ENCODE measurements at places on chromosomes 4 and X. TPM values are rescaled to one million over a fixed set of nuclear protein-coding genes. Genes with fewer than 3 reads are reported as not detected.

The ZFX gene
- 27.1 TPM for total RNA-seq

- DNase-seq: no peak
These were observed 241.4 kb upstream of the PGRMC2 start for GRCh38 chr4:128528793-128529553.

- no peak for DNase-seq
These were observed 304.7 kb upstream of the FTHL17 start for GRCh38 chrX:31376408-31377022.

- DNase-seq: no peak
These were observed 38.8 kb downstream of the KDR start for GRCh38 chr4:55086578-55086977.

The RIPPLY1 gene
- not detected for total RNA-seq

GRCh38 chr4:139942241-139942640, 211.7 kb downstream of the MAML3 start:
- DNase-seq: no peak

The PPBP gene
- total RNA-seq: not detected

DNA sequence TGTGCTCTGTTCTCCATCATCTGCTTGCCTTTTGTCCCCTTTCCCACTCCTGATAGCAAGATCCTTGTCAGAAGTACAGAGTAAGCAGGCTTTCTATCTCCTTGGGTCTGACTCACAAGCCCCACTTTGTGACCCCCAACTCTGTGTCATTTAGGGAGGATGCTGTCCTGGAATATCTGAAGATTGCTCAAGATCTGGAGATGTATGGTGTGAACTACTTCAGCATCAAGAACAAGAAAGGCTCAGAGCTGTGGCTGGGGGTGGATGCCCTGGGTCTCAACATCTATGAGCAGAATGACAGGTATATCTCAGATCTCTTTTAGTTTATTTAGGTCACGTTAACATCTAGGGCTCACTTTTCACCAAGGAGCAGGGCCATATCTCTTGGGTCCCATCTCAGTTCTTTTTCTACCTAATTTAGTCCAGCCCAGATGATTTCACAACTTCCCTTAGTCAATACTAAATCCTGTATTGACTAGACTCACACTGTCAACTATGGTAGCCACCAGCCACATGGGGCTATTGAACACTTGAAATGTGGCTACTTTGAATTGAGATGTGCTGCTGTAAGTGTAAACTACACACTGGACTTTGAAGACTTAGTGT, 64.3 kb downstream of the MSN start:
- no peak for DNase-seq

The MAGEB1 gene
- total RNA-seq: not detected

- DNase-seq: peak; percentile 19
These were observed 80.7 kb downstream of the SYNPO2 start for GRCh38 chr4:118969359-118969758.

GRCh38 chrX:52556741-52557140, 39.9 kb upstream of the XAGE1B start:
- peak; percentile 6 for DNase-seq

GRCh38 chrX:69361311-69361845, 142.7 kb upstream of the NALF2 start:
- DNase-seq: no peak

DNA sequence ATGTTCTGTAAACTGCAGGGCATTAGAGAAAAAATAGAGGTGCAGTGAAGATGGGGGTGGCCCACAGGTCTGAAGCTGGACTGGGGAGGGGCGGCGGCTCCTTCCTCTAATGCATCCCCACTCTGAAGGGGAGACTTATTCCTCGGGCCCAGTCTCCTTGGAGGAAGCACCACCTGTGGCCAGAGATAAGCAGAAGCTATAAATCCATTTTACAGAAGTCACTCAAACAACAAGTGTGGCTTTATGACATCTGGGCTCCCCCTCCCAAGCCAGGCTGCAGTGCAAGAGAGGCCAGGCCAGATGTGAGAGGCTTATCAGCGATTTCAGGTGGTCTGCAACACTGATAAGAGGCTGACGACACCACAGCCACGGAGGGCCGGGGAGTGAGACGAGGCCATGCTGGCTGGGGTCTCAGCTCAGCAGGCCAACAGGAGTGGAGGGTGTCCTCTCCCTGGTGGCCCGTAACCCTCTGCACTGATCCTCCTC, 15.8 kb downstream of the CYTL1 start:
- no peak for DNase-seq

- DNase-seq: no peak
These were observed 394.0 kb upstream of the IGFBP7 start for GRCh38 chr4:57504139-57504538.

DNA sequence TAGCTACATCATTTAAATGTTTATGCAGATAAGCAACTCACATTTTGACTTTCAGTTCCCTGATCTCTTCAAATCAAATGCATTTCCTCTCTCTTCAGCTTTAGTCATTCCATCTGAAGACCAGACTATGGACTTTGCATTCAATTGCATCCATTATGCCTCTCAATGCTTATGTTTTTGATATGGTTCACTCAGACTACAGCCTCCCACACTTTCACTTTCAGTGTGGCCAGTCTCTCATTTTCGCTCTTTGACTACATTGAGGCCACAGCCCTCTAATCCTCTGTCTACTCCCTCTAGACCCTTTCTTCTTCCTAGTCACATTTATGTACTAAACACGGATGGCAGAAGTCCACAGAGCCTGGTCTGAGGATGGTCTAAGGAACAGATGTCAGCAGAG, 24.5 kb upstream of the VEGFC start:
- no peak for DNase-seq

The TLR3 gene
- total RNA-seq: not detected

DNA sequence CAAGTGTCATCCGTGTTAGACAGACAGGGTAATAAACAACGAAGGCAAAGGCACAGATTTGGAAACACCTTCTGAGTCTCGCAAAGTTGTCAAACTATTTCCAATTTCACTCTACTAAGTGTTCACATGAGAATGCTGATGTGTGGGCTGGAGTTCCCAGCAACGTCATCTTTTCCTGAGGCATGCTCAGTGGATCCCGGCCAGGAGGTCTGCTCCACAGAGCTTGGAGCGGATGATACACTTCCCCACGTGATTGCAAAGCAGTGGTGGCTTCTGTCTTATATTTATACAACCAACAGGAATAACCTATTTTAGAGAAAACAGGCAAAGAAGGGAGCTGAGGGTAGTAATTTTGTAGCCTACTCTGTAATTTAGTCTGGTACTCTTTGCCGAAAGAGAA, 40.1 kb upstream of the PDK3 start:
- no peak for DNase-seq

The SPINK2 gene
- total RNA-seq: 0.83 TPM

DNA sequence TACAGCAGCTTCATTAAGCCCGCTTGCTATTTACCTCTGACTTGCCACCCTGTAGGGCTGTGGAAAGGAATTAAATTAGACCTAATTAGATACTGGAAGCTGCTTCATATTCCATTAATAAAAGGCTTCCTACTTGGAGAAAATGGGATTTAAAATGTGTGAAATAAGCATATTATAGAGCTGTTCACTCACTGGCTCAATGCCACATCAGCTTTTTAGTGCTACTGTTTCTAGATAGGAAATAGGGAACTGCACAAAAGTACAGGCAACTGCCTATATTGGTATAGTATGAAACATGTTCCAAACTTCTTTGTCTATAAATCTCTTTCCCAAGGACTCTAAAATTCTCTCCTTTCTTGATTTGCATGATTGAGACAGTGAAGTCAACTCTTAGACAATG, 407.9 kb upstream of the AADAT start:
- DNase-seq: no peak

The IL2 gene
- 147 TPM for total RNA-seq

GRCh38 chr4:79575709-79576428, 167.8 kb upstream of the GK2 start:
- no peak for DNase-seq

- DNase-seq: no peak
These were observed 158.8 kb downstream of the RBMX2 start for GRCh38 chrX:130560544-130560943.

- peak; percentile 15 for DNase-seq
These were observed 10.6 kb upstream of the GPR174 start for GRCh38 chrX:79133904-79134303.

The TCP11X2 gene
- total RNA-seq: not detected

All from activated naive CD4-positive, alpha-beta T cell treated with anti-CD3 and anti-CD28 coated beads for 36 hours (primary cell).